ENCODE measurements at places on chromosomes 7 and 10.

GRCh38 chr7:84393786-84394185 is 199.2 kb upstream of the SEMA3A start:
- no peak for DNase-seq

- no peak for DNase-seq
Observed at GRCh38 chr7:330511-331230, 40.7 kb downstream of the FOXL3 start.

DNA sequence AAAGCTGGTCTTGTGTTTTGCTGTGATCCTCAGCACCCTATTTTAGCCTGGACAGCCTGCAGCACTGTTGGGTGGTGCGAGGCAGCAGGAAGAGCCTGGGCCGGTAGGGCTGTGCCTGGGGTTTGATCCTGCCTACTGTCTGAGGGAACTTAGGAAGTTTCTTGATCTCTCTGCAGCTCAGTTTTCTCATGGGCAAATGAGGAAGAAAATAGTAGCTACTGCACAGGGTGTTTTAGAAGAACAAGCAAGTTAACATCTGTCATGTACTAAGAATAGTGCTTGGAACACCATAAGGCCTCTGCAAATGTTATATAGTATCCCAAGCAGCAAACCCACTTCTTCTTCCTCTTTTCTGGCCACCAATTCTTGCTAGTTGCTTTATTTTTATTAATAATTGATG is 12.0 kb upstream of the AGR2 start:
- DNase-seq, result no peak

DNA sequence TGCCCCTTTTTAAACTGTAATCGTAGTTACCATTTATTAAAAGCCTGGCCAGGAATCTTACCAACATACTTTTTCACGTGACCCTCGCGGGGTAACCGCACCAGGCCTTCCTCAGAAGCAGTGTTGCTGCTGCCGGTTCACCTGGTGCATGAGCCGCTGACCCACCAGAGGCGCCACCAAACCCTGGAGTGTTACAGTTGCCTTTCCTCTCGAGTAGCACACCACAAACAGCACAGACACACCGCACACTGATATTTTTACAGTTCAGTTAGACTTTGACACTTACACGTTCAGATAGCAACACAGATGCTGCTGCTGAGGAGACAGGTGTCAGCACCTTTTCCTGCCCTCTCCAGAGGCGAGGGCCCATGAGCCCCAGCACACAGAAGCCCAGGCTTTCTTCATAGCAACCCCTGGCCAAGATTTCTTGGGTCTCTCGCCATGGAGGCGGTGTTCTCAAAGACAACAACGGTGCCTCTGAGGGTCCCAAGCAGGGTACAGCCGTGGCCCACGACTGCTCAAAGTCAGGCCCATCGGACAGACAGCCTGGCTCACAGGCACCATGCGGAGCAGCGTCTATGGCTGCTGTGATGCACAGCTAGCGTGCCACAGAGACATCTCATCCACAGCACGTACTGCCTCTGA is 123.1 kb downstream of the DIP2C start:
- DNase-seq, result no peak

DNA sequence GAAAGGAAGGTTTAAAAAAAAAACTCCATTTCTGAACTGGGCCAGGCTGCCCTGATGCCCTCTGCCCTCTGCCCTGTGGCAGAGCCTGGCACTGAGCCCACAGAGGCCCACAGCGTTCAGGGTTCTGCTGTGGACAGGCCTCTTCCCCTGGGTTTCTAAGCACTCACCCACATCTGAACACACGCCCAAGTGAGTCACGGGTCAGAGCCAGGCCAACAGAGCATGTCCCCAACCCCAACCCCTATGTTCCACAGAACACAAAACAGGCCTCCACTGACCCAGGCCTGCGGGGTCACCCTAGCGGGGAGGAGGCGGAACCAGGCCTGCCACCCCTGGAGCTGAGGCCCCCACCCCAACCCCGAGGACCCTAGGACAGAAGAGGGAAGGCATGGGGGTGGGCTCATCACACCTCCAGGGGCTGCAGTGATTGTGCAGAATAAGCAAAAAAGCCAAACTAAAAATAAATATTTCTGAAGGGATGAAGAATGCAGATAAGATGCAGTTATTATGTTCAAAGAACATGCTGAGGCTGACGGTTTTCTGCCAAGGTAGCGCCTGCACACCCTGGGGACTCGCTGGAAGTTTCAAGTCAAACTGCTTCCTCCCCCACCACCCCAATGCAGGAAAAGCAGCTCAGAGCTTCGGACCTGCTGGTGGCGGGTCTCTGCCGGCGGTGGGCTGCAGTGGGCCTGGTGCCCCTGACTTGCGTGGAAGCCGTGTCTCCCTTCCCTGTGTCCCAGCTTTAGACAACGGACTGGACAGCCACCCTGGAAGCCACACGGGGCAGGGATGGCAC is 5.4 kb downstream of the WDR86 start:
- DNase-seq, result no peak

GRCh38 chr10:61975391-61975932 is 74.0 kb downstream of the ARID5B start:
- DNase-seq, result no peak

Measured in stimulated activated CD8-positive, alpha-beta memory T cell treated with anti-CD3 and anti-CD28 coated beads, Interleukin-4, amount 100 ng/mL, for 4 hours (primary cell).